ENCODE measurements at places on chromosomes 11 and 22. TPM values are rescaled to one million over a fixed set of nuclear protein-coding genes. Genes with fewer than 3 reads are reported as not detected.

Gene LINC01488
- total RNA-seq, result not detected

DNA sequence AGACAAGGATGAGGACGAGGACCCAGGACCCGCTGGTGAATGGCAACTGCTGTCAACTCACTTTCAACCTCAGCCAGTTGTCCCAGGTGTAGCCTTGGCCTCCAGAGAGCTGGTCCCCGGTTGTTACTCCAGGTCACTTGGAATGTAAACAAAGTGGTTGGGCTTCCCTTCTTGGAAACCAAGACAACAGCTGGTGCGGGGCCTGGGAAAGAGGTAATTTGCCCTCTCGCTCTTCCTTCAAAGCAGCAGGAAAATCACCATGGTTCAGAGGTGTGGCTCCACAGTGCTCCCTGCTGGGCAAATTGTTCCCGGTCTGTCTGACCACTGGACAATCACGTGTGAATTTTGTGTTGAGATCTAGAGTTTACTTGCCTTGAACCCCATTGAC, 15.0 kb downstream of the SLC1A2 start:
- no peak for DNase-seq

DNA sequence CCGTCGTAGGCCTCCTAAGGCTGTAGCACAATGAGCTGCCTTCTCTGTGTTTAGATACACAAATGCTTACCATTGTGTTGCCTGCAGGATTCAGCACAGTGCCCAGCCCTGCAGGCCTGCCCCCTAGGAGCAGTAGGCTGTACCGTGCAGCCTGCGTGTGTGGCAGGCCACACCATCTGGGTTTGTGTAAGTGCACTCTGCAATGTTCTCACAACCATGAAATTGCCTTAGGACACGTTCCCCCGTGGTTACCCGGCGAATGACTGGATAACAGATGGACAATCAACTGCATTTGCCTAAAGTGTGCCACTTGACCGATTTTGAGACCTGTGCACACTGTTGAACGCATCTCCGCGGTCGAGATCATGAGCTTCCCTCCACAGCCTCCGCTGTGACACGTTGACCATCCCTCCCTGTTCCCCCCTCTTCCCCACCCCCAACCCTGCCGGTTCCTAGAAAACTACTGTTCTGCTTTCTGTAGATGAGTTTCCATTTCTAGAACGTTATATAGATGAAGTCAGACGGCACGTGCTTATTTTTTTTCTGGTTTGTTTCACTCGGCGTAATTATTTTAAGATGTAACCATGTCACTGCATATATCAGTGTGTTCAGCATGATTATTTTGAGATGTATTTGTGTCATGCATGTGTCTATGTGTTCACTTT, 22.2 kb upstream of the CTSD start:
- DNase-seq, result peak; percentile 16

- no peak for DNase-seq
Measured at GRCh38 chr11:550021-550745, 10.4 kb downstream of the LMNTD2 start.

Gene OTOG
- total RNA-seq, result not detected
